ENCODE measurements at places on chromosomes 2 and 18. TPM values are rescaled to one million over a fixed set of nuclear protein-coding genes. Genes with fewer than 3 reads are reported as not detected.

Gene HES6
- 10.9 TPM for total RNA-seq

Gene C18orf32
- 13.5 TPM for total RNA-seq

Gene RHOB
- 0.36 TPM for total RNA-seq

Gene HNMT
- not detected for total RNA-seq

Gene SLC9A4
- 0.22 TPM for total RNA-seq

Gene SFT2D3
- 9.4 TPM for total RNA-seq

Gene COL3A1
- not detected for total RNA-seq
